ENCODE measurements at places on chromosomes 5 and 9.

- DNase-seq, result peak; percentile 48
Measured at GRCh38 chr9:113511856-113512761, 48.6 kb downstream of the RGS3 start.

DNA sequence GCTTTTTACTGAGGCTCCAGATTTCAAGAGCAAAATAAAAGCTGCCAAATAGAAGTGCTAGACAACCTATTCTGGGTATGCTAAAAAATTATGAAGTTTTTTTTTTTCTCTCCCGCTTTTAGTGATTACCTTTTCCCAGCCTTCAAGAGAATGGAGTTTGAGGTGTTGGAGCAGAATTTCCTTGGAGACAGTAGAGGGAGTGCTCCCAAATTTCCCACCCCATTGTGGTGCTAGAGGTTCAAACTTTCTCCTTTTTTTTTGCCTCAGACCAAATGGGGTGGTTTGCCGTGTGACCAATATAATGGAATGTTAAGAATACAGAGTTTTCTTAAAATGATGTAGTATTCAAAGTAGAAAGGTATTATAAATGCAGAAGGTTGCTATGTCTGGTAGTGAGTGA is 244.2 kb upstream of the RIOK2 start:
- no peak for DNase-seq

DNA sequence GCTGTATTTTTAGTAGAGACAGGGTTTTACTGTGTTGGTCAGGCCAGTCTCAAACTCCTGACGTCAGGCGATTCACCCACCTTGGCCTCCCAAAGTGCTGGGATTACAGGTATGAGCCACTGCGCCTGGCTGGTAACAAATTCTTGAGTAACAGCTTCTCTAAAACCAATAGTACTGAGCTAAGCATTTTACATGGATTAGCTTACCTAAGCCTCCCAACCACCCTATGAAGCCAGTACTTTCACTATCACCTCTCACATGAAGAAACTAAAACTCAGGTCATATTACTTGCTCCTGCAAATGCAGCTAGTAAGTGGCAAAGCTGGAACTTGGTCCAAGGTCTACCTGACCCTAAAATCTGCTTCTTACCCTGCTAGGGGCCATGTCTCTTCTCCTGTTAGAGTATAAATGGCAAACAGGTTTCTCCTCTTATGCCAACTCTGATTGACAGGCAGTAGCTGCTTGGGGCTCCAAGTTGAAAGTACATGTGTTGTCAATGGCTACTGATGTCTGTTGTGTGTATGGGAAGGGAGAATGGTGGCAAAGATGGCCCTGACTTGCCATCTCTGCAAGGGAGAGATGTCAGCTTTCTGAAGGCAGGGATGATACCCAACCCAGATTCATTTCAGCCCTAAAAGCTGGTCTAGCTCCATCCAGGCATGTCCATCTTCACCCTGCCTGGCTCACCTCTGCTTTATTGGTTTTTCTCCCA is 4.0 kb downstream of the PHF19 start:
- no peak for DNase-seq

GRCh38 chr5:121199216-121199999 is 652.3 kb upstream of the FTMT start:
- peak; percentile 76 for DNase-seq

DNA sequence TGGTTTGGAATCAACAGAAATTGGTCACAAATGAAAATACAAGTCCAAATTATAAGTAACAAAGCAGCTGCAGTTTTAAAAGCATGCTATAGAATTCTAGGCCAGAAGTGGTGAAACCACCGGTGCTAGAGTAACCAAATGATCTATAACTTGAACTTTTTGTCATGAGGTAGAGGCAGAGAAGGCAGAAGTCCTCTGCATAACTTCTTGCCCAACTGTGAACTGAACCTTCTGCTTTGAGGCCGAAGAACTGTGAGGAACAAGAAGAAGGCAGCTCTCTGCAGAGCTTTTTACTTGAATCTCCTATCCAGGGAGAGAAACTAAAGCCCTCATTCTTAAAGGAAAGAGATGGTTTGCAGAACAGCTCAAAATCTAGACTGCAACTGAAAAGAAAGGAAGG is 36.2 kb upstream of the TENT2 start:
- DNase-seq, result no peak

- DNase-seq, result no peak
Measured at GRCh38 chr5:149594206-149594895, 13.1 kb downstream of the ARHGEF37 start.

- DNase-seq, result no peak
Measured at GRCh38 chr5:132979367-132979940, 16.0 kb upstream of the AFF4 start.

- DNase-seq, result peak; percentile 18
Measured at GRCh38 chr5:90421136-90421535, 11.6 kb upstream of the CETN3 start.

DNA sequence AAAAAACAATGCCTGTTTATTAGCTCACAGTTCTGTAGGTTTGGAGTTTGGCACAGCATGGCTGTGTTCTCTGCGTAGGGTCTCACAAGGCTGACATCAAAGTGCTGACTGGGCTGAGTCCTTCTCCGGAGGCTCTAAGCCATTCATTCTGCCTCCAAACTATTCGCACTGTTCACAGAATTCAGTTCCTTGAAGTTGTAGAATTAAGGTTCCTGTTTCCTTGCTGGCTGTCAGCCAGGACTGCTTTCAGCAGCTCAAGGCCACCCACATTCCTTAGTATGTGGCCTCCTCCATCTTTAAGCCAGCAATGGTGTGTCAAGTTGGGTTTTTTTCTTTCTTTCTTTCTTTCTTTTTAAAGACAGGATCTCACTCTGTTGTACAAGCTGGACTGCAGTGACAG is 161.9 kb downstream of the CDH6 start:
- DNase-seq, result peak; percentile 13

- DNase-seq, result no peak
Measured at GRCh38 chr5:136128481-136128880, 4.2 kb upstream of the SMAD5 start.

GRCh38 chr9:12813960-12814876 is 39.4 kb downstream of the LURAP1L start:
- DNase-seq, result peak; percentile 95

GRCh38 chr5:140340605-140341121 is 5.7 kb downstream of the HBEGF start:
- DNase-seq, result no peak

DNA sequence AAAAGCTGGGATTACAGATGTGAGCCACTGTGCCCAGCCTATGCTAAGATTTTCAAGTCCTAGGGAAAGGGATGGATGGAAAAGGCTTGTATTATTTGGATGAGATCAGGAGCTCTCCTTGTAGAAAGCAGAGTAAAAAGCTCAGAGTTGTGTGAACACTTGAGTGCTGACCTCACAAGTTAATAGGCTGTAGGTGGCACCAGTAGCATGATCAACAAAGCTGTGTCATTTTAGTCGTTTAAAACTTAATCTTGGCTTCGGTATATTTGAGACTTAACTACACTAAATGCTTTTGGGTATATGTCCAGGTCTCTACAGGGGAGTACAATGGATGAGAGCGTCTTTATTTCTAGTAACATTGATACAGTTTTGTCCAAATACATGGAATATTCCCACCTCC is 264.2 kb downstream of the TMEM38B start:
- no peak for DNase-seq

- DNase-seq, result peak; percentile 83
Measured at GRCh38 chr5:134905246-134905996, 490 bp downstream of the PCBD2 start.

DNA sequence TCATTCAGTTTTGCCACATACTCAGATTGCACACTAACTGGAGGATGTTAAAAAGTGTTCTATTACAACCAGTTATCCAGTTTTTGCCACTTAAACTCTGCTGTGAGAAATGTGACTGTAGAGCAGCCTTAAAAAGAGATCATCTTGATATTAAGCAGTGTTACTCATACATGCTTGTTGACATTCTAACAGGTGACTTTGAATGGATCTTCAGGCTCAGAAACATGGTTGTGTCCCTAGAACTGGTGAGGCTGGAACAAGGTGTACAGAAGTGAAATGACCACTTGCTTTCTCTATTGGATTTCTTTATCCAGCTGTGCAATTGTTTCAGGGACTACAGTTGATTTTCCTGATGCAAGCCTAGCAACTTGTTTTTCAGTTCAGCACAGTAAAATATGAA is 166.1 kb upstream of the CCDC152 start:
- no peak for DNase-seq

DNA sequence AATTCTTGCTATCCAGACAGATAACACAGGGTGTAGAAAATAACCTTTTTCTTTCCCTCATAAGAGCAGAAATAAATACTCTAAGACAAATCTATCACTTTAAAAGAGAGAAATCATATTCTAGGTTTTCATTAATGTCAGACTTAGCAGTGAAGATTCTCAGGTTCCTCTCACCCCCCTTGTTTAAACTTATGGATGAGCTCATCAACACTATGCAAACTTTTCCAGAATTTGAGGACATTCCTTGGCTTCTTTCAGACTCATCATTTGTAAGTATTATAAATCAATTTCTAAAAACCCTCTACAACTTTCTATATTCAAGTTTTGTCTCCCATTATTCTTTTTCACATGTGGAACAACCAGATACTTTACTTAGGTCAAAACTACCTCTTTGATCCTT is 374.9 kb upstream of the TRPC7 start:
- no peak for DNase-seq

DNA sequence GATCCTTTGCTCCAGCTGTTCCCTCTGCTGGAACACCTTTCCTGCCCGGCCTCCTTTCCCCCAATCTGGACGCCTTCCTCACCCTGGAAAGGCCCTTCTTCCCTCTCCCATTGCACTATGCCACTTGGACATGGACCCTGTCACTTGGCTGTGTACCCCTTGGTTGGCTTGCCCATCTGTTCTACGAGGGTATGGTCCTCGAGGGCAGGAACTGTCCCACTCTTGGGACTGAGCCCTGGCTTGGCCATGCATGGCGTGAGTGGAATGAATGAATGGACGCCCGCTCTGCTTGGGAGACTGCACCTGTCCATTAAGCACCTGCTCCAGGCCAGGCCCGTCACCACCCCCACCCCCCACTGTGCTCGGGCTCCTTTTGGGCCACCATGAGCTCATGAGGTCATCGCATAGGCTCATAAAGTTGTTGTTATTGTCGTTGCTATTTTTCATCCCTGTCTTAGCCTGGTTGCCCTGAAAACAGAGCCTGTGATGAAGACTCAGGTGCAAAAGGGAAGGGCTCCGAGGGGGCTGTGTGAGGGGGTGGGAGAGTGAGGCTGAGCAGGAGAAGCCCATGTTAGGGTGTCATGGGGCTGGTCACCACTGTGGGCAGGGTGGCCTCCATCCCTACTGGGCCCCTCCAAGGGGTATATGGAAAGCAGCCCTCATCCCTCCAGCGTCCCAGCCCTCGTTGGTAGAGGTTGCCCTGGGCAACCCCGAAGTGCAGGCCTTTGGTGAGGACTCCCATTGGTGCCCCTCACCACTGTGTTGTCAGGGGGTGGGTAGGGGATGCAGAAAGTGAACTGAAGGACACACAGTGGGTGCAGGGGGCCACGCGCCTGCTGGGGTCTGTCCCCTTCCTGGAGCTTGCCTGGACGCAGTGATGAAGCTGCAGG is 57.2 kb upstream of the IER5L start:
- DNase-seq, result no peak

DNA sequence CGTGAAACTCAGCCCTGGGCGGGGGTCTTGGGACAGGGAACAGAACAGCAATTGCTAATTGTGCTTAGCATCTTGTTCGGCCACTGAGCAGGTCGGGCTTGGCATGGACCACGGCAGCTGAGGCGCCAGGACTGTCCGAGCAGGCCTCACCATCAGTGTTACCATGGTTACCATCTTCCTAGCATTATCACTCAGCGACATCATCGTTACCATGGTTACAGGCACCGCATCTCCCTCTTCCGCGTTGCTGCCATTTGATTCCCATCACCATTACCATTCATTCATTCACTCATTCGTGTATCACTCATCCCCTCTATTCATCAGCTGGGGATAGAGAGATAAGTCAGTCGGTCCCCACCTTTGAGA is 81.0 kb upstream of the ZBTB43 start:
- DNase-seq, result no peak

- DNase-seq, result peak; percentile 90
Measured at GRCh38 chr5:61306531-61307131, 25.4 kb upstream of the ZSWIM6 start.

DNA sequence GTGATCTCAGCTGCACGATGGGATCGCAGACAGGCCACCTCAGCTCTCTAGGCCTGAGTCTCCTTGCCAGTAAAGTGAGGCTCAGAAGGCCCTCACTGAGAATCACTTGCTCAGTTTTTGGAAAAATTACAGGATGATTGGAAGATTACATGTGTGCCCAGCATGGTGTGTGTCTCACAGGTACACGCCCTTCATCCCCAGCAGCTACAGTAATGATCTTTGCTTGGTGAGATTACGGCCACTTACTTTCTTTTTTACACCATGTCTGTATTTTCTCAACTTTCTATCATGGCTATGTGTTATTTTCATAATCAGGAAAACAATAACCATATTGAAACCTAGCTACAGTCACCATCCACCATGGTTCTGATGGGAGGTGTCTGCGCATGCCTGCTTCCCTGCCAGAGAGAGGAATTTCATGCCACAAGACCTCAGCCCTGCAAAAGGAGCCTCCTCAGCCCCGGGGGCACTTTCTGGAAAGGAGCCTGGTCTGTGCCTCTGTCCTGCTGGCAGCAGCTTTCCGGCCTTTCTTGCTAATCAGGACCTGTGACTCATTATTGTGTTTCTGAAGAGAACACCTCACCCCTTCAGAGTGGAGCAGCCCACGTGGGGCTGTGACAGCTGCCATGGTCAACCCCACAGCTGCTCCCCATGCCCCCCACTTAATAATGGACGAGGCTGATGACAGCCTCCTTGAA is 64.2 kb upstream of the OLFM1 start:
- DNase-seq, result peak; percentile 6

GRCh38 chr5:74400067-74400466 is 240.5 kb downstream of the ENC1 start:
- DNase-seq, result no peak

DNA sequence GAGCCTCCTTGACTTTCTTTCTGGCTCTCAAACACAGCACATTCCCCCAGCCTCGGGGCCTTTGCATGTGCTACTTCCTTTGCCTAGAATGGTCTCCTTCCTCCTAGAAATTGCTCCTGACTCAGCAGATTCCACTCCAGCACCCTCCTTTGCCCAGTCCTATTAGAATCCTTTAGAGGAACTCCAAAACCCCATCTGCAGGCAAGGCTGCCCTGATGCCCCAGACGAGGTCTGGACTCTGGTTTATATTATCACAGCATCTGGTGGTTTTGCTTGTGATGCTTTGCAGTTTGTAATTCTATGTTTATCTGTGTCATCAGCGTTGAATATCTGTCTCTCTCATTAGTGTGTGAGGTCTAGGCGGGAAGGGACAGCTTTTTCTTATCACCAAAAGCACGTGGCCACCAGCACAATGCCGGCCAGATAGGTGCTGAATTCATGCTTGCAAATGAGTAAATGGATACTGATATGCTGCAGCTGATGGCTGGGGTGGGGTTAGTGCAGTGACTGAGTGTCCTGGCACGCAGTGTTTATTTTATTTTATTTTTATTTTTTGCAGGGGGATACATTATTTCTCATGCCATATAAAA is 30.0 kb upstream of the ANKH start:
- DNase-seq, result peak; percentile 53

GRCh38 chr5:100576217-100576751 is 41.1 kb downstream of the FAM174A start:
- DNase-seq, result peak; percentile 13

GRCh38 chr9:14249527-14249926 is 64.4 kb downstream of the NFIB start:
- no peak for DNase-seq

- DNase-seq, result no peak
Measured at GRCh38 chr5:159100782-159101646, 1.3 kb upstream of the EBF1 start.

- no peak for DNase-seq
Measured at GRCh38 chr5:60495644-60496520, 204.1 kb downstream of the DEPDC1B start.

GRCh38 chr9:120109242-120109641 is 470.7 kb downstream of the CDK5RAP2 start:
- DNase-seq, result no peak

All from cardiac fibroblast (primary cell).